Muscle of back (tissue), 13 donors: ENCODE measurements at places on chromosomes 13 and 19. TPM values are rescaled to one million over a fixed set of nuclear protein-coding genes. Genes with fewer than 3 reads are reported as not detected.

DNA sequence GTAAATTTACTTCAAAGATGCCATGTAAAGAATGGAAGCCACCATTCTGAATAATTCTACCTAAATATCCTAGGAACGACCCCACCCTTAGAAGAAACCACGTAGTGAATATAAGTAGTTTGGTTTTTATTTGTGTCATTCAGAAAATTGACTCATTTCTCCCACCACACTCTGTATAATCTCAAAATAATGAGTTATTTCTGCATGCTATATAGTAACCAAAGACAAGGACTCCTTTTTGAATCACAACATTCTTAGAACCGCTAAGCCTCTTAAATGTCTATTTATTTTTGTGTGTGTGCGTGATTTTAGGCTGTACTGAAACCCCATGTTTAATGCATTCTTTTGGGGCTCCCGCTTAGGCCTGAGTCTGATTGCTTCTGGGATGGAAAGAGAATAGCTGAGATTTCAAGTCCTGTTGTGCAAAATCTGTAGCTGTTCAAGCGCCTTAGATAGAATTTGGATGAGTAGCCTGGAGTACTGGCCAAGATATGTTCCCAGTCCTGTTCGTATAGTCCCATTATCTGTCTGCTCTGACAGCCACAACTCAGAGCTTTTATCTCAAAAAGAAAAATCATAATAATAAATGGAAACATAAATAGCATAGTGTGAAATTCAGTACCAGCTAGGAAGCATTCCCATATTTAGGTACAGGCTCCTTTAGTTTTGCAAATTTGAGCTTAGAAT lies 532.4 kb upstream of the NBEA start:
- peak; percentile 57 for DNase-seq

GRCh38 chr19:45492627-45493470 lies 4.0 kb downstream of the RTN2 start:
- DNase-seq: no peak

- no peak for DNase-seq
Measured at GRCh38 chr19:2503521-2504109, 27.7 kb downstream of the GADD45B start.

DNA sequence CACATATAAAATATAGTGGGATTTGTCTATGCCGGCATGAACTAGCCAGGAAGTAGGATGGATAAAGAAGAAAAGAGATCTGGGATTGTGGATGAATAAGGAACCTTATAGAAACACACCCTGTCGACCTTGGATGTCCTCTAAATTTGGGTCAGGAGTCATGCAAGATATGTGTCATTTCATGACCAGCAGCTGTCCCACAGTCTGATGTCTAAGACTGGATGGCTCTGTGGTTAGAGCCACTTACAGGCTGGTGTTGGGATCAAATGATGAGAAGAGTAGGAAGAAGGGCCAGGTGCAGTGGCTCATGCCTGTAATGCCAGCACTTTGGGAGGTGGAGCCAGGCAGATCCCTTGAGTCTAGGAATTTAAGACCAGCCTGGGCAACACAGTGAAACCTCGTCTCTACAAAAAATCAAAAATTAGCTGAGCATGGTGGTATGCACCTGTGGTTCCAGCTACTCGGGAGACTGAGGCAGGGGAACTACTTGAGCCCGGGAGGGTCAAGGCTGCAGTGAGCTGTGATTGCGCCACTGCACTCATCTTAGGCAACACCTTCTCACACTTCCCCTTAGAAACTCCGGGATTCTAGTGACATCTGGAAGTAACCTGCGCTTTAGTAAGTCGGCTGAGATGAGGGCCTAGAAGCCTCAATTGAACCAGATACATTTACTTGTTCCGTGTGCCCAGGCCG lies 30.8 kb downstream of the TMED1 start:
- no peak for DNase-seq

- DNase-seq: no peak
Measured at GRCh38 chr19:326871-327270, 17.7 kb downstream of the MIER2 start.

GPR4 gene
- polyA plus RNA-seq: 2.9 TPM

MIDN gene
- polyA plus RNA-seq: 34.0 TPM

DNA sequence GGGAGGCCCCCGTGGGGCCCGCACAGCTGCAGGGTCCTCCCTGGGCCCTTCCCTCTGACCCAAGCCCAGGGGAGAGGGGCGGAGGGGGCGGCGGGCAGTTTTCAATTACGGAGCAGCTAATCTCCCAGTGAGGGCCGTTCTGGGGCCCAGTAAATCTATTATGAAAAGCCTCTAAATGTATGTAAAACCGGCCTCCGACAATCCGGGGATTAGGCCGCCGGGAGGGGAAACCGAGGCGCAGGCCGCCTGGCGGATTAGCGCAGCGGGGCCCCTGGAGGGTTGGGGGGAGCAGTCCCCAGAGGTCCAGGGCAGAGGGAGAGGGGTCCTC lies 25.1 kb downstream of the EFNA2 start:
- no peak for DNase-seq

LYPD3 gene
- 0.41 TPM for polyA plus RNA-seq

- DNase-seq: peak; percentile 36
Measured at GRCh38 chr19:7004313-7004931, 16.8 kb downstream of the MBD3L2B start.

DNA sequence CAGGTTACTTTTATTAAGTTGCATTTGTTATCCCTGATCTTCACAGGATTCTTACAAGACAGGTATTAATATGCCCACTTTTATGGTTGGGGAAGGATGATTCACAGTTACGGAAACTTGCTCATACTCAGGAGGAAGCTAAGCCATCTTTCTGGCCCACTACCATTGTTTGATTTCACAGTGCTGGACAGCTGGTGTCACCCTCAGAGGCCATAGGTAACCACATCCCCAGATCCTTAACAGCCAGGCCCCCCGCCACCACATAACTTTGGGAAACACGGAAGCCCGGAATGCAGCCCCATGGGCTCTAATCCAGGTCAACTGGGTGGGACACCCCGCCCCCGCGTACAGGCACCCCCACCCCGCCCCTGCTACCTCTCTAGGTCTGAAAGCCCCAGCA lies 119.7 kb downstream of the IRS2 start:
- DNase-seq: no peak

MEIS3 gene
- 12.4 TPM for polyA plus RNA-seq

- DNase-seq: no peak
Measured at GRCh38 chr19:56103027-56103614, 18.0 kb downstream of the ZNF787 start.

MBD3L3 gene
- not detected for polyA plus RNA-seq

KIR3DL1 gene
- polyA plus RNA-seq: not detected

DNA sequence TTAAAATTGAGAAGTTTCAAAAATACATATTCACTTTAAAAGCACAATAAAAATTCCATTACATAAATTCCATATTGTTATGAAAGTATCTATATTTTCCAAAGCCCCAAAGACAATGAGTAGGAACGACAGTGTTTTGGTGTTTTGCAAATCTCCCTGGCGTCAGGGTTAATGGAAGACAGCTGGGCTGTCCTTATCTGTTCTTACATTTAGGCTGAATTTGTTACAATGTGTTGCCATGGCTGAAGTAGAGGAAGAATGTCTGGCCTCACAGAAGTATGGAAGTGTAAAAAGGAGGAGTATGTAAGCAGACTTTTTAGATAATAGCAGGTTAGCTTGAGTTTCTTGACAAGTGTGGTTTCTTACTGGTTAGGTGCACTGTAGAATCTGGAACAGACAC lies 124.4 kb upstream of the SPATA13 start:
- peak; percentile 25 for DNase-seq

HOMER3 gene
- polyA plus RNA-seq: 77.6 TPM

DNA sequence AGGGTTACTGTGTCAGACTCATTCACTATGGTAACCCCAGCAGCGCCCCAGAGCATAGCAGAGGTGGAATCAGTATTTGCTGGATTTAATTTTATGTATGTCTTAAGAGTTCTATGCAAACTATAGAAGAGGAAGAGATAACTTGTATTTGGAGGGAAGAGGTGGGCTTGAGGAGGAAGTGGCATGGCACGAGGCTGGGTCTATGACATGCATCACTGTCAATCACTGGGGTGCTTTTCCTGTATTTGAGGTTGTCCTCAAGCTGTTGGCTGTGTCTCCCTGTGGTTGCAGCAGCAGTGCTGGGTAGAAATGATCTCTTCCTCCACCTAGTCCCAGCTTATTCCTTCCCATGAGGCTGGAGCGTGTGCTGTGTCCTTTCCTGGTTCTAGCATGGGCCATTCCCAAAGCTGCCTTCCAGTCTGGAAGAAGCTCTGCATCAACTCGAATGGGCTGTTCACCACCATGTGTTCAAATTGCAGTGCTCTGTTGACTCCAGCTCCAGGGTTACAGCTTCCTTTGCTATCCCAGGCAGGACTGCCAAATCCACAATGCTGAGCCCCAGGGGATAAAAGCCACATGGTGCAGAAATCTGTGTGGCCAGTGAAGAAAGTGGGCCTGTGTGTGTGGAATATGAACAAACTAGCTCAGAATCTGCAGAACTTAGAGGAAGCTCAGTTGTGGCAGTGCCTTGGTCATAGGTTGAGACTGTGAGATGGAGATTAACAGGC lies 73.1 kb upstream of the MTIF3 start:
- no peak for DNase-seq

DNA sequence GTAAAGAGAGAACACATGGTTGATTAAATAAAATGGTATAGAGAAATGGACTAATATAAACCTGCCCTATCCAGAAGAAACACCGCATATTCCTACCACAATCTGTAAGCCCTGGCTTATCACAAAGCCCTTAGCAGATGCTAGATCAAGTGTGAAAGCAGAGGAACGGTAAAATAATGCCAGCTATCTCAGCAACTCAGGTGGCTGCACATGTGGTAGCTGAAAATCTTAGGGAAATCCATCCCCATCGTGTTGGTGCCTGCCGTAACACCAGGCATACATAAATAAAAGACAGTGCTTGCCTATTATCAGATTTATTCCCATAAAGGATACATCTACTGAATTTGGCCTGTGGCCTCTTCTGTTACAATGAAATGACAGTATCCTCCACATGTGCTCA lies 304.1 kb upstream of the MAB21L1 start:
- DNase-seq: no peak
